Activated T-helper 17 cell treated with anti-CD3 and anti-CD28 coated beads, Interleukin-2, amount 50 U/mL, for 72 hours (primary cell): ENCODE measurements at places on chromosomes 11 and 22. TPM values are rescaled to one million over a fixed set of nuclear protein-coding genes. Genes with fewer than 3 reads are reported as not detected.

The PKP3 gene
- not detected for total RNA-seq

The POU2AF1 gene
- 6.4 TPM for total RNA-seq

The SLC7A4 gene
- total RNA-seq: not detected

The ELMOD1 gene
- not detected for total RNA-seq

The OR5AS1 gene
- not detected for total RNA-seq

The IFT27 gene
- total RNA-seq: 19.7 TPM

The C11orf65 gene
- 0.78 TPM for total RNA-seq

The TPBGL gene
- total RNA-seq: 0.40 TPM

The TENM4 gene
- total RNA-seq: 0.15 TPM

The MAPK8IP1 gene
- total RNA-seq: 0.65 TPM

The MYRF gene
- total RNA-seq: 5.9 TPM

The MS4A12 gene
- not detected for total RNA-seq

The OR51E2 gene
- total RNA-seq: not detected

The LRRN4CL gene
- 0.45 TPM for total RNA-seq

The WNT11 gene
- total RNA-seq: not detected

The ZNF280A gene
- total RNA-seq: not detected

The SLC5A1 gene
- not detected for total RNA-seq

The RIMBP3B gene
- total RNA-seq: 0.13 TPM

The AGBL2 gene
- total RNA-seq: 8.6 TPM

The SIRT3 gene
- total RNA-seq: 16.5 TPM

The SYT7 gene
- not detected for total RNA-seq

The CCDC85B gene
- 37.2 TPM for total RNA-seq

The OR4A16 gene
- total RNA-seq: not detected

The CHORDC1 gene
- 110 TPM for total RNA-seq

The CTSW gene
- total RNA-seq: 23.6 TPM
